HCEC 1CT (cell line): ENCODE measurements at places on chromosomes 1 and 21.

DNA sequence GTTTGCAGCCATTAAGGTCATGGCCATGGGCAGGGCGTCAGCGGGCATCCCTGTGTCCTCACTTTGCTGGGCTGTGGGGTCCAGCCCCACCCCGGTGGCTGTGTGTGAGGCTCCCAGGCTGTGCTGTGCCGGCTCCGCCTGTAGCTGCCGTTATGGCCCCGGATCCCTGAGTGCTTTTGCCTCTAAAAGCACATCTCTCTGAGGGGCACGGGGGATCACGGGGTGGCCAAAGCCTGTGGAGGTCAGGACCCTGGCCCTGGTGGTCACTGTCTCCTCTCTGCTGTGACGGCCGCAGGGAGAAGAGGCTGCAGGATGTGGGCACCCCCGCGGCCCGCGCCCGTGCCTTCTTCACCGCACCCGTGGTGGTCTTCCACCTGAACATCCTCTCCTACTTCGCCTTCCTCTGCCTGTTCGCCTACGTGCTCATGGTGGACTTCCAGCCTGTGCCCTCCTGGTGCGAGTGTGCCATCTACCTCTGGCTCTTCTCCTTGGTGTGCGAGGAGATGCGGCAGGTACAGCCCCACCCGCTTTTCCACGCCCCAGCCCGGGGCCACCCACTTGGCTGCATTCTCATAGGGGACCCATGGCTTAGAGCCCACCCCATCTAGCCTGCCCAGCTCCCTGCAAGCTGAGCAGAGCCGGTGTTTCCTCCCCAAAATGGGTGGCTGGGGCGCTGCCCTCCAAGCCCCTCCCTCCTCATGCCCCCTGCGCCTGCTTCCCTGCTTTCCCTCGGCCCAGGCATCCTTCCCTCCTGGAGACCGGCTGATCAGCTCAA is 48.2 kb downstream of the TRPM2 start:
- DNase-seq = no peak

DNA sequence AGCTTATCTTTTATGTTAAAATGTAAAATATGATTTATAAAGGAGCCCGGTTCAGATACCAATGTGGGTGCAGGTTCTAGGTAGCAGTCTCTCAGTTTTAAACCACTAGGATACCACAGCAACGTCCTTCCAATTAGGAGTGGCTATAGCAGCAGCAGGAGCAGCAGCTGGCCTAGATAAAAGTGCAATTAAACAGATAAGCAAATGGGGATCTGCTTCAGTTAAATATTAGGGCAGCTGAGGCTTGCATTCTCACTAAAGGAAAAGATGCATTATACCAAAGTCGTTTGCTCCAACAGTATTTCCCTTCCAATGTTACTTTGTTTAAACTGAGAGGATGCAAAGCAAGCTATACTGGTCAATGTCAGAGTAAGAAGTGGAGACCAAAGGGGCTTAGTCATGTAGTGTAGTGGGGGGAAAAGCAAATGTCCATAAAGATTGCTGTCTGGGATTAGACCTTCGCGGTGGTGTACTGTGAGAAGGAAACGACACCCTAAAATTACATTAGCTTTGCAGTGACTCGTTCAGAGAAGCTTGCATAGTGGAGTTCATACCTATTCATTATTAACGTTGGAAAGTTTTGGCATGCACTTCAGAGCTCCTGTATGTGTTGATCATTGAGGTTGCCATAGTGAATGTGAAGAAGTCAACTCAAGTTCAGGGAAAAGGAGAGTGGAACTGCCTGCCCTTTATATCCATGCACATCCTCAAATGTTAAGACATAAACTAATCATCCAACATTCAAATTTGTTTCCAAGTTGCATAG is 272.2 kb downstream of the VAV3 start:
- no peak for DNase-seq

GRCh38 chr1:56092684-56093570 is 486.4 kb downstream of the PLPP3 start:
- no peak for DNase-seq

GRCh38 chr1:214422137-214422671 is 129.2 kb downstream of the PTPN14 start:
- peak; percentile 97 for DNase-seq

DNA sequence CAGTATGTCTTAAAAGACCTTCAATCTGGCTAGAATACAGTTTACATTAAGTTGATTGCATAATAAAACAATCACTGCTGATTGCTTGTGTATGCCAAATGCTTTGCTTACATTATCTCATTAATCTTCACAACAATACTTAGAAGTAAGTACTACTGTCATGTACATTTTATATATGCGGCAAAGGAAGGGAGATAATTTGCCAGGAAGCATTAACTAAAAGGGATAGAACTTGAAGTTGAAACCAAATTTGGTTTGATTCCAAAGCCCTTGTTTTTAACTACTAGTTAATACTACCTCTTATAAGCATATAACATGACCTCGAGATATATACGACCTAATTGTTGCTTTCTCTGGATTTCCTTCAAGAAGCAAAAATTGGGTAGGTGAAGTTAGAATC is 155.8 kb downstream of the NTMT2 start:
- no peak for DNase-seq

DNA sequence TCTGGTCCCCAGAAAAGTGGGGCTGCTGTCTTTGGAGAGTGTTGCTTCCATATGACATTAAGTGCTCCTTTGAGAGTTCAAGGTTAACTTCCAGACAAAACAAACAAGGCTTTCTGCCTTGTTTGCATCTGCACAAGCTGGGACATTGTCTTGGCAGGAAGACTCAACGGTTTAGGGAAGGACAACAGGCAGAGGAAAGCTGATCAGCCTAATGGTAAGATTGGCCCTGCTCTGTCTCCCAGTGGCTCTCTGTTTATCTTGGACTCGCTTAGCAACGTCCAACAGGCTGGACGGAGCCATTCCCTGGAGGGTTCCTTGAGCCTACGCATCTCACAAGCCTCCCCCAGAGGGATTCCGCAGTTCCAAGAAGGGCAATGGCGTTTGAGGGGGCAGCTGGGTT is 62.2 kb upstream of the SLC44A3 start:
- no peak for DNase-seq

GRCh38 chr1:23527900-23528249 is 3.2 kb downstream of the E2F2 start:
- DNase-seq = no peak

GRCh38 chr21:36149788-36150711 is 6.6 kb upstream of the DOP1B start:
- DNase-seq = peak; percentile 36

DNA sequence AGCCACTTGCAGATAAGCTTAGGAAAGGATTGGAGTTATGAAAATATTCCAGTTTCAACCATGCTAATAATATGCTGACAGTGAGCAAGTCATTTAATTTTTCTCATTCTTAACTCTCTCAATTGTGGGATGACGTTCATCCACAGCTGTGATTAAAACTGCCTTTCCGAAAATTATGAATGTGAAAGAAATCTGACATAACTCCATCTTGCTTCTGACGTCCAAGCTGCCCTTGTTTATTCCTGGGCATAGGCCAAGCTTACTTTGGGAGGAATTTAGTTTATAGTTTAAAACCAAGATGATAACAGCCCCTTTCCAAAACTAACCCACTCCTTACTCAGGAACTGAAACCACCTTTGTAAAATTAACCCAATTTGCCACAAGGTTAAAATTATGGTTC is 11.0 kb upstream of the RGS18 start:
- DNase-seq = no peak

GRCh38 chr1:224173523-224173922 is 9.5 kb upstream of the DEGS1 start:
- no peak for DNase-seq

GRCh38 chr21:36384885-36385232 is 333 bp upstream of the CHAF1B start:
- DNase-seq = no peak

- no peak for DNase-seq
Observed at GRCh38 chr1:2157856-2158255, 36.7 kb downstream of the FAAP20 start.

DNA sequence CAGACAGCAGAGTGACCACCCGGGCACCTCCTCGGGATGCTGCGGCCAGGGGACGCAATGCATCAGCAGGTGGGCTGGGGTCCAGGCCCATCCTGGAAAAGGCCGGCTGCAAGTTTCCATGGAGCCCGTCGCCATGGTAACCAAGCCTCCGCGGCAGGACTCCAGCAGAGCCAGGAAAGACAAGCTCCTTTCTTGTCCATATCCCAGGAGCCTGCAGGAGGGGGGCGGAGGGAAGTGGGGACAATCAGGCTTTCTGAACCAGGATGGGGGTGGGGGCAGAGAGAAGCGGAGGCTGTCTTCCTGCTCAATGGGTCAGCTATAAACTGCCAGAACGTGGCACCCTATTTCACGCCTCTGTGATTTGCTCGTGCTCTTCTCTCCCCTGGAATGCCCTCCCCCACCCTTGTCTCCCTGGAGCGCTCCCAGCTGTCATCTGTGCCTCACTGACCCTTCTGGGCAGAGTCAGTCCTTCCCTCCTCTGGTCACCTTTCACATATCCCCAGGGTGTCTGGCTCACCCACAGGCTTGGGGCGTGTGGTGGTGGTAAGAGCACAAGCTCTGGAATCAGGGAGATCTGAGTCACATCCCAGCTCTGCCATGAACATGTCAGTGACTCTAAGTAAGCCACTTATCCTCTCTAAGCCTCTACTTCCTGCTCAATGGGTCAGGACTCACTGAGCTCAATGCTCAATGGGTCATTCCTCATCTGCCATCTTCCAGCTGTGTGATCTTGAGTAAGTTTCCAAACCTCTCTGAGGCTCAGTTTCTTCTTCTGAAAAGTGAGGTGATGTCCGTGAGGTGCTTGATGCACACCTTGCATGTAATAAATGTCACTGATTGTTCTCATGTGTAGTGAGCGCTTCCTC is 58.9 kb upstream of the LAPTM5 start:
- peak; percentile 93 for DNase-seq

DNA sequence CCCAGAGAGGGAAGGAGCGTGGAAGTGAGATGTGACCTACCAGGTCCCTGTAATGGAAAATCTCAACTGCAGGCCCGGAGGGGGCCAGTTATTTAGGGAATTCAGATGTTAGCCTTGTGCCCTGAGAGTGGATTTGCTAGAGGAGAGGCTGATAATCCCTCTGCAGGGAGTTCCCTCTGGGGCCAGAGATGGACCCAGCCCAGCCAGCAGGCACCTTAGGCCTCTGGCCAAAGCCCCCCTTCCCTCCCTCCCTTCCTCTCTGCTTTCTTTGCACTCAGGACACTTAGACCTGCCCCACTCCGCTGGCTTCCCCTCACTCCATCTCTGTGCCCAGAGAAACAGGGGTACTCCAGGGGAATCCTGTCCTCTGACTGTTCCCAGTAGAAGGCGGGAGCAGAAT is 1.5 kb upstream of the ATP1A2 start:
- DNase-seq = no peak

GRCh38 chr1:205240118-205240517 is 12.4 kb downstream of the TMCC2 start:
- DNase-seq = no peak

- DNase-seq = no peak
Observed at GRCh38 chr1:2829846-2830615, 28.5 kb upstream of the TTC34 start.

GRCh38 chr1:169571450-169571849 is 14.8 kb downstream of the F5 start:
- no peak for DNase-seq

DNA sequence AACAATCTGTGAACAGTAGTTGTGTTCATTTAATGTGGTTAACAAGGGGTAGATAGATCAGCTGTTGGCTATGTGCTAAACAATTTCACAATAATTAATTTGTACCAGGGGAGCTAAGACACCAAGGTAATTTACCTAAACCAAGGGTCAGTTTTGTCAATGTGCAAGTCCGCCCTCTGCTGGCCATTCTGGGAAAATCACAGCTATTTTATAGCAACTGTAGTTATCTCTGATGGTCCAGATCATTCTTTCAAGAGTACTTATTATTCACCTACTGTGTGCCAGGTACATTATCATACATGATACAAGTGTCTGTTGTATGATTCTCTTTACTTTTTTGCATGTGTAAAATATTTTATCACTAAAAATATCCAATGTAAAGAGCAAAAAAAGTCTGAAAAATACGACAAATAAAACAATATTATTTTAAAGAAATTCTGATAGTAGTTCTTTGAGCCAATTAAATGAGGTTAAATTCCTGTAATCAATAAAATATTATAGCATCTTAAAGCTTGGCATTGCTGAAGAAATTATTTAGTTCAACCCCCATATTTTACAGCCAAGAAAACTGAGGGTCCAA is 312.3 kb upstream of the FAM78B start:
- peak; percentile 22 for DNase-seq

DNA sequence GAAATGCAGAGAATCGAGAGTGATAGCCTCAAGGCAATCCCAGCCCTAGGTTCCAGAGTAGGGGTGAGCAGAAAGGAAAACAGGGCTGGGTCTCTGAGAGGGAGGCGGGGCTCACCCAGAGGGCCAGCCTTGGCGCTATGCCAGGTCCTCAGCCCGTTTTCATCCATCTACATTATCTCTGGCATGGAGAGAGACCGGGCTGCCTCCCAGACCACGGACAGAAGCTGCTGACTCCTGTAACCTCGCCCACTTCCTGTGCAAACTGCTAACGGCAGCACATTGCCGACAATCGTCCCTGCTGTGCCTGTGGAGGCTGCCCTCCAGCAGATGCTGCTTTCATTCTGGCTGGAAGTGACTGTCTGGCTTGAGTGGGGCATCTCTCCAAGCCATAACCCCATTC is 569.1 kb downstream of the NPHP4 start:
- no peak for DNase-seq

- peak; percentile 67 for DNase-seq
Observed at GRCh38 chr1:89721351-89721750, 88.4 kb downstream of the LRRC8C start.

- DNase-seq = no peak
Observed at GRCh38 chr1:218985424-218985984, 188.2 kb upstream of the LYPLAL1 start.

DNA sequence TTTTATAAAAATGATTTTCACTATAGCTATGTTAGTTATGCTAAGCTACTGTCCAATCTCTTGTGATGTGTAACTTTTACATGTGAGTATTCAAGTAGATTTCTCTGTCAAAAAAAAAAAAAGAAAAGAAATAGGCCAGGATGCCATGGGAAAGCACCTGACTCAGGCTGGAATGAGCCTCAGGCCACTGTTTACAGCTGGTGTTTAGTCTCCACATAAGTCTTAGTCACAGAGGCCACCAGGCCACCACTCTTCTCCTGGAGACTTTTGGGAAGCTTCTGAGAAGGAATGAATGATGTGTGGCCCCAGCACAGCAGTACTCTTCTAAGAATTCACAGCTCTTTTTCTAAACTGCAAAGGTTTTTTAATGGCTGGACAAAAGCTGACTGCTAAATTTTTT is 48.9 kb downstream of the CHML start:
- peak; percentile 41 for DNase-seq

GRCh38 chr1:19283891-19284290 is 4.7 kb downstream of the AKR7A3 start:
- DNase-seq = no peak

GRCh38 chr1:173048621-173049321 is 2.0 kb downstream of the TNFSF18 start:
- peak; percentile 68 for DNase-seq
